Chondrocyte (in vitro differentiated cells): ENCODE measurements at places on chromosomes 12 and 14. TPM values are rescaled to one million over a fixed set of nuclear protein-coding genes. Genes with fewer than 3 reads are reported as not detected.

The GNPTAB gene
- total RNA-seq = 25.9 to 28.8 TPM (median 27.8 TPM) in 3 replicates

The PAH gene
- not detected in 3 replicates for total RNA-seq

The DPY19L2 gene
- total RNA-seq = 6.7 to 8.9 TPM (median 6.9 TPM) in 3 replicates

The HHIPL1 gene
- total RNA-seq = 1.6 to 5.9 TPM (median 5.6 TPM) in 3 replicates

The AQP6 gene
- total RNA-seq = not detected in 3 replicates

The BEST3 gene
- 0.15 to 0.20 TPM in 2 of 3 replicates, not detected in the other for total RNA-seq

The CCDC38 gene
- not detected in 3 replicates for total RNA-seq

The OTUB2 gene
- total RNA-seq = 0.99 to 2.1 TPM (median 1.9 TPM) in 3 replicates

The RNASE3 gene
- total RNA-seq = not detected in 3 replicates

The CAPZA3 gene
- total RNA-seq = not detected in 3 replicates

The DLK1 gene
- 0.33 to 0.45 TPM in 2 of 3 replicates, not detected in the other for total RNA-seq

The KLRC2 gene
- not detected in 3 replicates for total RNA-seq
